ENCODE measurements at places on chromosomes 3 and 15. TPM values are rescaled to one million over a fixed set of nuclear protein-coding genes. Genes with fewer than 3 reads are reported as not detected.

Gene OR5K2
- not detected for total RNA-seq

Gene CSPG5
- total RNA-seq: 0.44 TPM

DNA sequence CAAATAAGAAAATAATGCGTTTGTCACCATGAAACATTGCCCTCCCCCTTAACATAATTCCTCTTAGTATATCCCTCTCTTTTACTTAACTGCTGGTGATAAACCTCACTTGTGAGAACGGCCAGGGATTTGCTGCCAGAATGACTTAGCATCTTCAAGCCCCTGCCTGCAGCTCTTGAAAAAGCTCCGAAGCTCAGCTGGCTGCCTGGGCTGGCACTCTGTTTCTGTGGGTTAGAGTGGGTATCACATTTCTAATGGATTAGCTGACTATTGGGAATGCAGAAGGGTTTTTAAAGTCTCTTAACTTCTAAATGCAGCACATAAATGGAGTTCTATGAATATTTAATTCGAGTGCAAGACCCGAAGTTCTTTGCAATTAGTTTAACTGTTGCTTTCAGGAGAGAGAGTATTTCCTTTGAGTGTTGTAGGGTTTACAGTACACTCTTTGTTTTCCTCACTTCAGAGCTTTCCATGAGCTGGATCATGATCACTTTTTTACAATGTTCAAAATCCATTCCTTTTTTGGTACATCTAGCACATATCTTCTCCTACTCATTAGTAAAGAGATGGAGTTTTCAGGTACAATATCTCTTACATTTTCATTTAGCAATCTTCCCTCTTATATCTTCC lies 124.7 kb upstream of the RBMS3 start:
- no peak for DNase-seq

DNA sequence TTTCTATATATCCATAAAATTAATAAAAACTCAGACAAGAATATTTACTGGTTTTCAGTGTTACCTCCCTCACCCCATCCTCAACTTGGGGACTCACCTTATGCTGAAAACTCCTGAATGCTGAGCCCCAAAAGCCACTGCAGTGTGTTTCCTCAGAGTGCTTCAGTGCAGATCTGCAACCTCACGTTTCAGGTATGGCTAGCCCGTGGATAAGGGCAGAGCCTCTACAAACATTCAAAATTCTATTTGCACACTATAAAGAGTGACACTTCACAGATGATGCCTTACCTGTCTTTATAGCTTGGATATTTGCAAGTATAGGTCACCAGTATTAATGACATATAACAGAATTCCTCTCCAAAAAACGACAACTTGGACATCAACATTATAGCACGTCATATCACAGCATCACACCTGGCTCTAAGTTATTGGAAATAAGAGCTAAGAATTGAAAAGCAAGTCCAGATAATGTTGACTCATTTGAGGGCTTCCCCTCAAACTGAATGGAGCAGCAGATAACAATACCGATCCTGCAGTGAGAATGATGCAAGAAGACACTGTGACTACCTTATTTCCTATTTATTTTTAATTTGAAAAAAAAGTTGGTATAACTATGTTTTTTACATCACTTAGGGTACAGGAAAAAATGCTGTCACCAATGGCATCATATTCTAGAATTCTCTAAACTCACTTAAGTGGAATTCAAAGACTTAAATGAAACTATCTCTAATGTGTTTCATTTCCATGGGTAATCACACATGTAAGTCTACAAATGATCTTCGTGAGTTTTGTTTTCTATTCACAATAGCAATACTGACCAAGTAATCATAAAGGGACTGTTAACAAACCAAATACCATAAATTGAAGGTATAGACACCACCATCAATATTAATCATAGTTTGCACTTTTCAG lies 40.7 kb upstream of the RSL24D1 start:
- no peak for DNase-seq

GRCh38 chr3:13477943-13478342 lies 2.2 kb upstream of the HDAC11 start:
- DNase-seq: no peak

Data from breast epithelium (tissue), 4 donors.